ENCODE measurements at places on chromosomes 2 and 18.

DNA sequence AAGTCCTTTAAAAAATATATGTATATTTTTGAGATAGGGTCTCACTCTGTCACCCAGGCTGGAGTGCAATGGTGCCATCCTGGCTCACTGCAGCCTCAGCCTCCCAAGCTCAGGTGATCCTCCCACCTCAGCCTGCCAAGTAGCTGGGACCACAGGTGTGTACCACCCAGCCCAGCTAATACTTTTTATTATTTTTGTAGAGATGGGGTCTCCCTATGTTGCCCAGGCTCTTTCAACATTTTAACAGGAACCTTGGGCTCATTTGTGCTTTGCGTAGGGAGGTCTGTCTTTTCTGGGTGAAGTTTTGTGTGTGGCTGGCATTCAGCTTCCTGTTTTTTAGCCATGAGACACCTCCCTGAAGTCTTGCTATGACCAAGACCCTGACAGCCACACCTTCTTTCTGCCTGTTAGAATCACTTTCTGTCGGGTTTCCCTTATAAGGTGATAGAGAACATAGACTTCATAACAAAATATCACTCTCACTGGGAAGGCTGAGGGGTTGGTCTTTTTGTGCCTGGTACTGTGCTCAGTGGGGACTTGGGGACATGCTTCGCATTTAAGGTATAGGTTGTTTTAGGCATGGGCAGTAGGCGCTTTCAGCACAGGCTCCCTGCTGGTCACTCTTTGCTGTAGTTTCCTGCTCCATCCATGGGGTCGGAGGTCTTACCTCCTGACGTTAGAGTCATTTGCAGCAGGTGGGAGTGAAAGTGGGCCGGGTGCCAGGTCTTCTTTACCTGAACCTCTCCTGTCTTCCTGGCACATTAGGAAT, 3.4 kb downstream of the RAB31 start:
- no peak for DNase-seq

DNA sequence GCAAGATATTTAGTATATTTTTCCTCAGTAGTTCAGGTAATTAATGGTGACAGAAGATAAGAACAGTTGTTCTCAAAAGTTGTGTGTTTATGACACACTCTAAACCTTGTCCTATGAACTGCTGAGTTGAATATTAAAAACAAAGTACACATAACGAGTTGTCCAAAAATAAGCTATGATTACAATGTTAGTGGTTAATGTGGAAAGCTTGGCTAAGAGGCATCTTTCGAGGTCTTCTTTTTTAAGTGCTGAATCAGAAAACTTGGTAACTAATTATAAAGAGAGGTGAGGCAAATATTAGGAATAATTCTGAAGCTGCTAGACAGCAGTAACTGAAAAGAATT, 1088.7 kb downstream of the SUCLG1 start:
- DNase-seq = no peak

DNA sequence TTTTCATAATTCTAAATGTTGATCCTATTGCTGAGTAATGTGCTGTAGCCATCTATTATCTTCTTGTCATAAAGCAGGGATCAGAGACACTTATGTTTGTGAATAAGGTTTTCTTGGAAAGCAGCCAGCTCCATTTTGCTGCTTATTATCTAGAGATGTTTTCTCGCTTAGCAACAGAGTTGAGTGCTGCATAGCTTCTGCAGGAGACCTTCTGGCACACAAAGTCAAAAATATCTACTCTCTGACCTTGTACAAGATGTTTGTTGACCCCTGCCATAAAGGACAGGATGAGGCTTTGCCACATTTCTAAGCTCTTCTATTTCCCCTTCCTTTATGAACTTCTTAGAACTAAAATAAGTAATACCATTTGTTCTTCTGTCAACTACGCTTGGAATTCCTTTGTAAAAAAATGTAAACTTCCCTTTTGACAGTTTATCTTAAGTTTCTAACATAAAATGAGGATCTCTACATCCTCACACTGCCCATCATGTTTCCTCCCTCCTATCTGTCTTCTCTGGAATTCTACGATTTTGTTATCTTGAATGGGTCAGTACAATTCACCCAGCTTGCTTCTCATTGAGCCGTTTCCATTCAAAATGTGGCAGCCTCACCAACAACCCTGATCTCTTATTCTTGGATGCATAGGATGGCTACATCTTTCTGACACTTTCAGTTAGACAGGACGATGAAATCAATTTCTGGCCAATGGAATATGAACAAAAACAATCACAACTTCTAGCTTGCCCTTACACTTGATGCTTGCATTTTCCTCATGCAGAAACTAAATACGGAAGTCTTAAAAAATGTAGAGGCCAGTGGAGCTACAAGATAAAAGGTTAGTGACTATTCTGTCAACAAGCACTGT, 1377.0 kb downstream of the SUCLG1 start:
- peak; percentile 80 for DNase-seq

- no peak for DNase-seq
Observed at GRCh38 chr18:55515941-55516710, 71.9 kb downstream of the TCF4 start.

- no peak for DNase-seq
Observed at GRCh38 chr2:224969633-224970260, 72.5 kb downstream of the DOCK10 start.

DNA sequence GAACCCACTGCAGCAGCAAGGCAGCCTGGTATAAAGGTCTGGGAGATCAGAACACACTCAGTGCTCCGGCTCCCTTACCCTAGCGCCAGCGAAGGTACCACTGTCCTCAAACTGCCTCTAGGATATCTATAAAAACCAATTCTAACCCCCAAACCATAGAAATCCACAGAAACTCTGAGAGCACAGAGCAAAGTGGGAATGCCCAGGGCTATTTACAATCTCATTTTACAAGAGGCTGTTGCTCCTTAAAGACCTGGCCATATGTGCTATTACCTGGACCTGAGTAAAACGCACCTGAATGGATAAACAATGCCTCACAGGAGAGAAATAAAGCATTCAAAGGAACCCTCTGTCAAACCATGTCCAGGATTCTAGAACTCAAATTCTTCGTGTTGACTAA, 4.3 kb downstream of the STK39 start:
- DNase-seq = no peak

DNA sequence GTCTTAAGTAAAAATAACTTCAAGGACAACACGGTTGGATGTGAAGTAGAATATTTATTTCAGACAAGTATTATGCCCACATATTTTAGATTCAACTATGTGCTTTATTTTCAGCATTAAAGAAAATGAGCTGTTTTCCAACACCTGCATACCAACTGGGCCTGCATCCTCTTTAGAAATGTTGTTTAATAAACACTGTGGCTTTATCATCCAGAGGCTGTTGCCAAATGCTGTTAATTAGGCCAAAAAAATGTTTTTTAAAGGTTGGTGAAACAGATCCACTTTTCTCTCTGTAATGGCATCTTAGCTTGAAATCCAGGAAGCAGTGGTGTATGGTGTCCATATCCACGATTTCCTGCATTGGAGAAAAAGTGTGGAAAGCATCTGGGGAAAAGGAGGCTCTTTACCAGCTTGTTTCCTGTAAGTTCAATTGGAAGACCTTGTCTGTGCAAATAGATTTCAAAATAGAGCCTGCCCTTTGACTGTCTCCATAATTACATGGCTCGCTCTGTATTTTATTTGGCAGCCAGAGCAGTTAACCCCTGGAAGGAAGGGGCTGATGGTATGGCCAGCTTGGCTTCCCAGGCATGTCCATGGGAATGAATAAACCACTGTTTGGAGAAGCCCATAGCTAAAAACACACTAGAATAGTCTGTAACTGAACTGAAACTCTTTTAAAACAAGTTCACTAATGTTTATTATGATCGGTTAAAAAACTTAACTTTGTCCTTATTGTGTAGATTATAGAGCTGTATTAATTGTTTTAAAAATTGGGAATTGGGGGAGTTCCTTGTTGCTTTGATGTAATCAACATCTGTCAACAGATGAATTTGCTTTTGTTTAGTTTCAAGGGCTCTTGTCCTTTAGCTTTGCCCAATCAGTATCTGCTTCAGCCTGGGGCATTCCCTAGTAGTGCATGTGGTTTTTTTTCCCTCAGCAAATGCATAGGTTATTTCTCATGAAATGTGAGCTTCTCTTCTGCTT, 33.0 kb upstream of the DLX1 start:
- no peak for DNase-seq

DNA sequence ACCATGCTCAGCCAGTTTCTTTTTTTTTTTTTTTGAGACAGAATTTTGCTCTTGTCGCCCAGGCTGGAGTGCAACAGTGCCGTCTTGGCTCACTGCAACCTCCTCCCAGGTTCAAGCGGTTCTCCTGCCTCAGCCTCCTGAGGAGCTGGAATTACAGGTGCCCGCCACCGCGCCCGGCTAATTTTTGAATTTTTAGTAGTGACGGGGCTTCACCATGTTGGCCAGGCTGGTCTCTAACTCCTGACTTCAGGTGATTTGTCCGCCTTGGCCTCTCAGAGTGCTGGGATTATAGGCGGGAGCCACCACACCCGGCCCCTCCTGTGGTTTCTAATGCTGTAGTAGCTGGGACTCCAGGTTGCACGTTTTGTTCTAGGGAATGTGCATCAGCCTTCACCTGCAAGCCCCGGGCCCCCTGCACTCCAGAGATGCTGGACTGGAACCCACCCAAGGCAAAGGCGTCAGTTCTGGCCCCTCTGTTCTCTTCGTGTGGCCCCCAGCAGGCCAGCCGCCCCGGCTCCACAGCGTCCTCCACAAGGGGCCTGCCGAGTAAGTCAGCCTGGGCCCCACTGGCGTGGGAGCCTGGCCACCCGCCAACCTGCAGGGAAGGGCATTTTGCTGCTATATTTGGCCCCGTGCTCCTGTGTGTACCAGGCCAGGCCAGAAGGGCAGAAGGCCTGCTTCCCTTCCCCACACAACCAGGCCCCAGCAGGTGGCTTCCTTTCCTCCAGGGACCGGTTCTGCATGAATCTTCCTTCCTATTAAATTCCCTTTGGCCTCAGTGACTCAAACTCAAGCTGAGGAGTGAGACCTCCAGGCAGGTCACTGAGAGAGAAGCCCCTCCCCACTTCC, 25.7 kb upstream of the B3GNT7 start:
- no peak for DNase-seq

DNA sequence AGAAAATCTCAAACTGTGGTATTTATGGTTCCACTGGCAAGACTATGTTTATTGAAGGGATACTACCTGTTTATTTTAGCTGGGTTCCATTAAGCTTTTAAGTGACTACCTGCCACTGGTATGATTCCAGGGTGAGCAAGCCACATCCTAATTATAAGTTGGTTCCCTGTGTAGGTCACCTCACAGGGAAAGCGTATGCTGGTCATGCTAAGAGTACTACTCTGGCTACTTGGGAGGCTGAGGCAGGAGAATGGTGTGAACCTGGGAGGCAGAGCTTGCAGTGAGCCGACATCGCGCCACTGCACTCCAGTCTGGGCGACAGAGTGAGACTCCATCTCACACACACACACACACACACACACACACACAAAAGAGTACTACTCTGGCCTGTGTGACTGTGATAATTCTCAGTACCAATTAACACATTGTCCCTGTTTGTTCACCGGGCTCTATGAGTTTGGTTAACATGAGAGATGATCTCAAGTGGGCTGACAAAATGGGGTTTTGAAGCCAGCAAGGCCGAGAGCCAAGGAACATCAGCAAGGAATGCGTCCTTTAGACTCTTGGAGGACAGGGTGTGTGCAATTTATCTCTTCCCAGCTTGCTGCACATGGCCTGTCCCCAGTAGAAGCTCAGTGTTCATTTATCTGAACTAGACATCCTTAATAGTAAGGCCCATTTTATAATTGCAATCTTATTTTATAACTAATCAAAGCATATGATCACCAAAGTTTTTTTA, 15.2 kb upstream of the ITSN2 start:
- no peak for DNase-seq

GRCh38 chr2:168330624-168331423, 83.4 kb upstream of the STK39 start:
- no peak for DNase-seq

DNA sequence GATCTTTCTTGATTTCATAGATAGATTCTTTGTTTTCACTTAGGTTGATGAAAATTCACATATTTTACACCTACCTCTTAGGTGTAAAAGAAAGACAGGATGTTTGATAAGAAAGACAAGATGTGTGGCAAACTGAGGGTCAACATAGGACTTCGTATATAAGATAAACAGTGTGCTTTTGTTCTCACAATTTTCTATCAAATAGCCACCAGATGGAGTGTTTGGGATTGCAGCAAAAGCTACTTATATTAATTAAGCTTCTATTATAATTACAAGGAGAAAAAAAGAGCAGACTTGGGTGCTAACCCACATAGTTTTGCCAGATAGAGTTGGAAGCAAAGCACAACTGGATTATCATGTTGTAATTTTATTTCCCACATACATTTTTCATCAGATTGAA, 232.9 kb downstream of the CDH7 start:
- DNase-seq = no peak

DNA sequence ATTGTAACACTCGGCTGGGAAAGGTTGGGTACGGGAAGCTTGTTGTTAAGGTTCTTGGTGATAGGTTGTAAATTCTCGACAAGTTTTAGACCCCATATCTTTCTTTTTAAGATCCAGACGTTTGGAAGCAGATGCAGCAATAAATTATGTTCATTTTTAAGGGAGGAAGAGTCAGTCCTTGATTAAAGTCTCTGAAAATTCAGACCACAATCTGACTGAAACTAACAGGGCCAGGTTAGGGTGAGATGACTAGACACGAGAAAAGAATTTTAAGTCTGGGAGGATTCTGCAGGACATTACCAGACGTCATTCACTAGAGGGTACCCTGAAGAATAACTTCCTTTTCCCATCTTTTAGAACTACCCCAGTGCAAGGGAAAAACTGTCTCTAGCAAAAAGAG, 16.1 kb downstream of the WIPF1 start:
- DNase-seq = no peak

DNA sequence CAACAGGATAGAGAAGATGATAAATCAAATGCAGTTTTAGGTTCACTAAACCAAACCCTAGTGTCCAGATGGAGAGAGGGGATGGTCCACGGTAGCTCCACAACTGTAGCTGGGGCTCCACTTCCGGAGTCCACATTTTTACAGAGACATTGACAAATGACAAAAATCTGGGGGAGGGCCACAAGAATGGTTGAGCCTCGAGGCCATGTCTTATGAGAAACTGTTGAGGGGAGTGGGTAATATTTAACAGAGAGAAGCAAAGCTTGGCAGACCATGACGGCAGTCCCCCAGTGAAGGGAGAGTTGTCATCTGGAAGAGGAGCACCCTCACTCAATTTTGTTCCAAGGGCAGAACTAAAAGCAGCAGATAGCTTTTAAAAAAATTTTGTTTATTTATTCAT, 17.6 kb upstream of the EPHA4 start:
- DNase-seq = no peak

- no peak for DNase-seq
Observed at GRCh38 chr18:71986351-71987050, 557.6 kb downstream of the CBLN2 start.

GRCh38 chr2:148796735-148797512, 78.1 kb upstream of the KIF5C start:
- DNase-seq = no peak

GRCh38 chr2:67566958-67567635, 170.0 kb downstream of the ETAA1 start:
- no peak for DNase-seq
